ENCODE measurements at places on chromosomes 2 and 18. TPM values are rescaled to one million over a fixed set of nuclear protein-coding genes. Genes with fewer than 3 reads are reported as not detected.

DNA sequence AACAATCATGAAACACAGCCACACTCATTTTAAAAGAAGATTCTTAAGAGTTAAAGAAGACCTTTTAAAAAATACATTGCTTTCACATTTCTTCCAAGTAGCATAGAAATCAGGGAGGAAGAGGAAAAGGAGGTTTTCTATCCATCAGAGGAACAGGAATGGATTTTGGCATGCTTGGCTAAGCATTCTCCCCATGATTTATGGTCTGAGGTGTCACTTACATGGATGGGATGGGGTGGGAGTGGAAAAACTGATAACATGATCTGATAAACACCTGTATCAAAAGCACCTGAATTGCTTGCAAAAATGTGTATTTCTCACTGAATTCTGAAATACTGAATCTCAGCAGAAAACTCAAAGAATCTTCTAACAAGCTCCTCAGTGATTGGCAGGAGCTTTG is 265.9 kb downstream of the NRXN1 start:
- no peak for DNase-seq

DNA sequence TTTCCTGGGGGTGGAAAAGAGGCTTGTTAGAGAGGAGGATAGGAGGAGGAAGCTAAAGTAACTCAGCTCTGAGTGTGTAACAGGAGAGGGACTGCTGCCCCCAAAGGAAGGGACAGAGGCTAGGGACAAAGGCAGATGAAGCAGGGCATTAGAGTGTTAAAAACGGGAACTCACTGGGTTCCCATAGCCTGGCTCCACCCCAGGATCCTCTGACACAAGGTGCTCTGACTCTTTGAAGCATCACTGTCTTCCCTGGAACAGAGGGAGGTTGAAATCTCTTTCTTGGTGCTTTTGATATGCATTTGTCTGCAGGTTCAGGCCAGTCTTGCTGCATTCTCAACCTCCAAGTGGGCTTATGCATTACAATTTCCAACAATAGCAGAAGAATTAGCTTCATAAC is 22.9 kb downstream of the IL36A start:
- peak; percentile 10 for DNase-seq

ITGB6 gene
- total RNA-seq, result not detected

DNA sequence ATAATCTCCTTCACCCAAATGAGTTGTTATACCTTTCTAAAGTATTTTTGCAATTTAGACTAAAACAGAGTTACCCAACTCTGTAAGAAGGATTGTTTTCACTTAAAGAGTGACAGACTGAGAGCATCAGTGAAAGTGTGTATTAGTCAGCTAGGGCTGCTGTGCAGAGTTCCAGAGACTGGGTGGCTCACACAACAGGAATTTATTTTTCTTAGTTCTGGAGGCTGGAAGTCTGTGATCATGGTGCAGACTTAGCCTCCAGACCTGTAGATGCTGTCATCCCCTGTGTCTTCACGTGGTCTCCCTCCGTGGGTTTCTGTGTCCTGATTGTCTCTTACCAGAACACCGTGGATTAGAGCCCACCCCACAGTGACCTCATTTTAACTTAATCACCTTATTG is 40.0 kb downstream of the BCL2L11 start:
- DNase-seq, result no peak

- no peak for DNase-seq
Observed at GRCh38 chr2:176161825-176162626, 4.9 kb downstream of the HOXD3 start.

DNA sequence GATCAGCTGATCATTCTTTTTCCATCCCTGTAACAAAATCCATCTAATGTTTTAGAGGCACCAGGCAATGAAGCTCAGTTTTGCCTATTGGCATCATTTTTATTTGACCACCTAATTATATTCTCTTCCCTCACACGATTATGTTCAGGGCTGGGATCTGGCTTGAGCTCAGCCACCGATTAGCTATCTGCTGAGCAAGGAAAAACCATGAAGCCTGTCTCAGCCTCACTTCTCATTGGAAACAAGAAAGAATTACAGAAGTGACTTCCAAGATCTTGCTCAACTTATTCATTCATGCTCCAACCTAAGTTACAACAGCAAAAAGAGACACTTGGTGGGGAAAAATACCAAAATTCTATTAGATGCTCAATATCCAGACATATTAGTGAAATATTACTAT is 139.0 kb upstream of the SH3BP4 start:
- no peak for DNase-seq

GALNT14 gene
- 4.2 TPM for total RNA-seq

GRCh38 chr2:144505245-144505831 is 14.6 kb downstream of the ZEB2 start:
- no peak for DNase-seq

DNA sequence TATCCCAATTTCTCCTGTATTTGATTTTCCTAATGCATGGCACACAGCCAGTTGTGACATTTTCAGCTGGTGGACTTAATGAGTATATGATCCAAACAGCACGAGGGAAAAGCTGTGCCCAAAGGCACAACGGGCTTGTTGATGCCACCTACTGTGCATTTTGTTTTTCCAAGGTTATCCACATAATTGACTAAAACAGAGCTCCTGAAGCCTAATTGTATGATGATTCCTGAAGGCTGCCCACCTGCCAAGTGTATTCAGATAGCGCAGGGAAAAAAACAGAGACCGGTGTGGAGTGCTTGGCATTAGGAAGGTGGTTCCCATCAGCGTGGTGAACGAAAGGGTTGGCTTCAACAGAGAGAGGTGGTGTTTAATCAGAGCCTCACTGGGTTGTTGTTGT is 14.9 kb downstream of the RBMS1 start:
- peak; percentile 17 for DNase-seq

DNA sequence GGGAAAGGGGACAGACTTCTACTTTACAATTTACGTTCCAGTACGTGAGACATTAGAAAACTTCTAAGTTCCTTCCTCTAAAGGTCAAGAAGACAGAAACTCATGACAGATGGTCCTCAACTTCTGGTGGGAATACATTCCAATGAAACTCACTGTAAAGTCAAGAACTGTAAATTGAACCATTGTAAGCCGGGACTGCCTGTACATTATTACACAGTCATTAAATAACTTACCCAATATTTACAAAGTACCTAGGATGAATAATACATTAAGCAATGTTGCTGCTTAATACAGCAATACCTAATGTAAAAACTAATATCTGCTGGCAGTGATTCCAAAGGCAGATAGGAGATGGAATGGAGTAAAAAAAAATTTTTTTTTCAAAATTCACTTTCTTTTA is 51.9 kb downstream of the CDH2 start:
- DNase-seq, result no peak

MC4R gene
- total RNA-seq, result 0.03 TPM

DNA sequence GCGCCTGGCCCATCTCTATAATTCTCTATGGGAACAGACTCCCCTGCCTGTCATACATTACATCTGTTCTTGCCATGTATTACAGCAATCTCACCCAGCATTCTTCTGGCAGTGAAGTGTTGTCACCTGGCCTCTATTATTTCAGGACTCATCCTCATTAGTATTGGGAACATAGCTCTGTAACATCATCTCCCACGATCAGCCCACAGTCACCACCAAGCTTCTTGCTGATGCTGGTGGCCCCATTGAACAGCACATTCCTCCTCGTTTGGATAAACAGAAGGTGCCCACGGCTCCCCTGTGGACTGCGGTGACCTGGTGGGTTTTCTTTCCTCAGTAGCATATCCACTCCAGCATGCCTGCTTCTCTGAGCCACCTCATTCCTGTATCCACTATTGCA is 21.5 kb downstream of the CHCHD5 start:
- DNase-seq, result no peak

DNA sequence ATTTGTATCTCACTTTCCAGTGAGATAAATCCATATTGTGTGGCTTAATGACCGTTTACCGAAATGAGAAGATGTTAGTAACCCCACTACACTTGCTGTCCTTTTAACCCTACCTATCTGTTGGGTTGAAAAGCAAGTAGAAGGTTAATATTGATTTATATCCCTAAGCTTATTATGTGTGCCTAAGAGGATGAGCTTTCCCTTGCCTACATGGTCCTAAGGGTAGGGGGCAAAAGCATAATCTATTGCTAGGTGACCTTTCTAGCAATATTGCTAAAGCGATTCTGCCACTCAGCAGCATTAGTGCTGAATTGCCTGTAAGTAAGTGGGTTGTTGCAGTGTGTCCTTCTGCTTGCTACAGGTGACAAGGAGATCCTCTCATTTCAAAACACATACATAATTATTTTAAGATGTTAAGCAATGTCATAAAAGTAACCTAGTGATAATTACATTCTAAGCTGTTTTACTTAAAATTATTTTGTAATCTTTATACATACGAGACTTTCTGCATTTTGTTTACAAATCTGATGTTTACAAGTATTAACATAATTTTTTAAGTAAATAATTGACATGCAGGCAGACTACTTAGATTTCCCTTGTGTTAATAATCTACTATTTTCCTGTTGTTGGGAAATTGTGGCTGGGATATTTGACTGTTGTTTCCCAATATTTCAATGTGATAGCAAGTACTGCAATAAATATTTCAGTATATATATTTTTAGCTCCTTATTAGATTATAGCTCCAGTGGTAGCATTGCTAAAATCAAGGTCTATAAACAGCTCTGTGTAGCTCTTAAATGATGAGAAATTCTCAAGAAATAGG is 49.1 kb upstream of the CABYR start:
- DNase-seq, result no peak

GRCh38 chr18:22739061-22739642 is 194.0 kb upstream of the RBBP8 start:
- no peak for DNase-seq

DNA sequence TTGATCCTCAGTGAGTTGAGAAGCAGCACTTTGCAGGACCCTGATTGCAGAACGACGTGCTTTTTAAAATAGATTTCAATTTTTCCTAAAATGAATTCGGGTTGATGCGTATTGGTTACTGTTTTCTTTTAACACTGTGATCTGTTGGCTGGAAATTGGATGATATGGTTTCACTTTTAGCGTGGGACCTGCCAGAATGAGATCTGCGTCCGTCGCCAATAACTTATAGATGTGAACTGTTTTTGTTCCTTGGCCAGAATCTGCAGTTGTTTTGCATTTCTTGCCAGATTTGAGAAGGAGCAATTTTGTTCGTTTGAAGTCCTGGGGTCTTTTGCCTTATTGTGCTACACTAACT is 703 bp downstream of the UGGT1 start:
- DNase-seq, result no peak

- no peak for DNase-seq
Observed at GRCh38 chr2:180021850-180022249, 14.8 kb upstream of the CWC22 start.
